ENCODE measurements at places on chromosomes 4 and X. TPM values are rescaled to one million over a fixed set of nuclear protein-coding genes. Genes with fewer than 3 reads are reported as not detected.

Gene IBSP
- total RNA-seq = not detected

Gene JCHAIN
- 0.30 TPM for total RNA-seq

Gene TEX11
- 0.05 TPM for total RNA-seq

Gene OFD1
- 27.3 TPM for total RNA-seq

Gene CSAG2
- total RNA-seq = not detected

Gene STARD8
- total RNA-seq = 8.2 TPM

Gene MAGEA1
- not detected for total RNA-seq

- peak; percentile 10 for DNase-seq
Observed at GRCh38 chrX:124506066-124506465, 159.7 kb downstream of the SH2D1A start.

GRCh38 chrX:124010157-124010556, 48.7 kb downstream of the STAG2 start:
- no peak for DNase-seq

- DNase-seq = no peak
Observed at GRCh38 chr4:30744957-30745640, 24.9 kb downstream of the PCDH7 start.

DNA sequence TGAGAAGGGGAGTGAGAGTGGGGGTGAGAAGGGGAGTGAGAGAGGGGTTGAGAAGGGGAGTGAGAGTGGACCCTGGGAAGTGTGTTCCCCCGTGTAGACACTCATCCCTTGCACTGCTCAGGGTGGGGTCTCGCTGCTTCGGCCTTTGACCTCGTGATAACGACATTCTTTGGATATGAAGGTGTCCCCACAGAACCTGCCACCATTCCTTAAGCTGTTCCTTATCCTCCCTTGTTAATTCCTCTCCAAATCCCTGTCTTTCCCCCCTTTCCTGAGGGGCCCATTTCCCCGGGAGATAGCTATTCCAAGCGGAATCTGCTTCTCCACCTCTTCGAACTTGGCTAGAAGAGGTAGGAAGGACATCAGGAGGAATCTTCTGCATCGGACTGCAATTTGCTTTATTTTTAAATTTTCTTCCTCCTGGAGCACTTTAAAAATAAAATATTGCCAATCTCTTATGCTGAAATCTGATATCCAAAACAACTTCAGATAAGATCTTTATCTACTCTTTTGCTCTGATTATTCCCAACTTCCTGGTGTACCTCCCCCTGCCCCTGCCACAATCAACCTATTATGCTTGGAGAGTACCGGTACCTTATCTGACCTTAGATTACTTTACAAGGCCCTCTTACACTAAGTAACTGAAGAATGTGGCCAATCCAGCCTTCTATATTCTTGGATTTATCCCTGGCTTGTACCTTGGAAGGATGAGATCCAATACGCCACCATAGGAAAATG, 15.6 kb downstream of the TRIML1 start:
- no peak for DNase-seq

GRCh38 chr4:22720091-22720490, 27.4 kb downstream of the GBA3 start:
- no peak for DNase-seq

GRCh38 chr4:73454920-73455319, 18.9 kb downstream of the AFP start:
- DNase-seq = no peak

DNA sequence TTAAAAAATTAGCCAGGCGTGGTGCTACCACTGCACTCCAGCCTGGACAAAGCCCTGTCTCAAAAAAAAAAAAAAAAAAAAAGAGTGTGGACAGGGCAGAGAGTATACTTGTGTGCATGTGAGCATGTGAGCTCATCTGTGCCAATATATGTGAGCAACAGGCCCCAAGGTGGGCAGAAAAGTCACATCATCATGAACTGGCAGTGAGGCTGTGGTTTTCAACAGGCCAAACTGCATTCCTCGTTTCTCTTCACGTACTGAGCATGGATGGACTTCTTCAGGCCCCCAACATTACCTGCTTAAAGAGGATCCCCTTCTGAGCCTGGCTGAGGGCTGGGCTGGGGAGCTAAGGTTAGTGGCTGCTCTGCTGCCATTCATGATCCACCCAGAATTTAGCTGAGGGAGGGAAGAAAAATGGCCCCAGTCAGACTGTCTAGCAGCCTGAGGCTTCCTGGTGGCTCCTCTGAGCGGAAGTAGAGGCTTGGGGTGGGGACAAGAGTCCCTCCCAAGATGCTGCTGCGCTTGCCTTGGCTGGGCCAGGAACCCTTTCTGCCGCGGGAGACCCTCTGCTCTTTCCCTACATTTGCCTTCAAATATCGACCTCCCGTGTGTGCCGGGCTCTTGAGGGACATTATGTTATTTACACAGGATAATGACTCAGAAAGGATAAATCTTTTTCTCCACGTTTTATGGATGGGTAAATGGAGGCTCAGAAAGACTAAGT, 55.0 kb downstream of the DIPK2B start:
- no peak for DNase-seq

GRCh38 chr4:159390648-159391047, 287.8 kb downstream of the RAPGEF2 start:
- DNase-seq = peak; percentile 98

DNA sequence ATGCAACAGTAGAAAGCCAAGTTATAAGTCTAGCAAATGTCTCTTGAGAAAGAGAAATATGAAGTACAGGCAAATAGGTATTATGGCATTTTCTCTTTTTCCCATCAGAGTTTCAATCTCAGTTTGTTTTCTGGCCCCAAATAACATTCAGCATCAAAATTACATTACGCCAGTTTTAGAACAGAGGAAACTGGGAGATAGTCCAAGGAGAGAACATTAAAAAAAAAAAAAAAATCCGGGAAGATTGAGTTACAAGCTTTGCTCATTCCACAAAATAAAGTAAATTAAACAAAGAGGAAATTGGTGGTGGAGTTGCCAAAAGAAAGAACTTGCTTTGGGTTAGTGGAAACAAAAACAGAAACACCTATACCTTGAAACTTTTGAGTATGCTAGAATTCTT, 50.4 kb upstream of the IL13RA2 start:
- no peak for DNase-seq

- no peak for DNase-seq
Observed at GRCh38 chr4:10239982-10240654, 123.5 kb upstream of the WDR1 start.

GRCh38 chrX:136765821-136766356, 14.8 kb downstream of the ARHGEF6 start:
- DNase-seq = no peak

DNA sequence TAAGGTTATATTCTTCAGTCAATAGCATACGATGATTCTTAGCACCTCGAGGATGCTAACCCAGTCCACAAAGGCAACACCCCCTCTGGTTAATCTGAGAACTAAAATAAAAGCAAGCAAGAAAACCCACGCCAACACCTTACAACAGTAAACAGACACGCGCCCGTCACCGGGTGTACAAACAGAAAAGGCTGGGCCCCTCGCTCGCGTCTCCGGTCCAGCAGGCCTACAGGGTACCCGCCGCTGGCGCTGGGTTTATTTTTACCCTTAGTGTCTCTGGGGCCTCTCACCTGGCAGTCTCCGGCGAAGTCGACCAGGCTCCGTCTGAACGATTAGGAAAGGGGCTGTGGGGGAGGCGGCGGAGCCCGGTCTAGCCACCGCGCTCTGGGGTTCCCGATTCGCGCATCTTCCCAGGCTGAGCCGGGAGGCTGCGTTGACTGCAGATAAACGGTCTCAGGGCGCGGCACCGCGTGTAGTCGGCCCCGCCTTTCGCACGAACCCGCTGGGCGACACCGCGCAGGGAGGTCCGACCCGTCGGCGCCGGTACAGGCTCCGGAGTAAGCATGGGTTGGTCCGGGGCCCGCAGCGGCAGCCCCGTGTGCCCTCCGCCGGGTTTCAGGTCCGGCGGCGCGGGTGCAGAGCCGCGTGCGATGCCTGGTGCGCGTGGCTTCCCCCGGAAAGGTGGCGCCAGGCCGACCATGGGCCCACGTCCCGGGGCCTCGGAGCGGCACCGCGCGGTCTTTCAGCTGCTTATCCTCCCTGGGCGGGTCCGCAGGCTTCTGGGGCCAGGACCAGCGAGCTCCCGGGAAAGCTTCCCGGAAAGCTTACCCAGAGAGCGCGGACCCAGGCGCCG, 441 bp downstream of the SLC9B2 start:
- DNase-seq = peak; percentile 35

Data from renal cortical epithelial cell (primary cell).